ENCODE measurements at places on chromosomes 11 and 22. TPM values are rescaled to one million over a fixed set of nuclear protein-coding genes. Genes with fewer than 3 reads are reported as not detected.

The SWAP70 gene
- total RNA-seq = 15.6 TPM

DNA sequence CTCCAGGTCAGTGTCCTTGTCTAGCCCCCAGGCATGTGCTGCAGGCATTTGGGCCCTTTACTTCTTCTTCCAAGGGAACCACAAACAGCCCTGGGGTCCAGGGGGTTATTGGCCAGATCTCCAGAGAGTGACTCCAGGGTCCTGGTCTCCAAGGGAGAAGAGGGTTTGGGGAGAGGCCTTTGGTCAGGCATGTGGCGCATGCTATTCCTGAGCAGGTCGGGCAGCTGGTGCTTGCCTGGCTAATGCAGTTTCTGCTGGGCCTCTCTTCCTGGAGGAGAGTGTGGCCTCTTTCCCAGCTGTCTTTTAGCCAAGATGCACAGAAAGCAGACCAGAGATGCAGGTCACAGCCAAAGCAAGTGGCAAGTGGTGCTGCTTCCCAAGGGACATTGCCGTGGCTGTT lies 3.8 kb upstream of the RFPL2 start:
- no peak overlapping the region for H3K4me3 ChIP-seq
- no peak for DNase-seq
- no peak overlapping the region for H3K27ac ChIP-seq
- no peaks in the 10 kb centered on the region for H3K4me1 ChIP-seq
- H3K27me3 ChIP-seq = no peaks in the 10 kb centered on the region

DNA sequence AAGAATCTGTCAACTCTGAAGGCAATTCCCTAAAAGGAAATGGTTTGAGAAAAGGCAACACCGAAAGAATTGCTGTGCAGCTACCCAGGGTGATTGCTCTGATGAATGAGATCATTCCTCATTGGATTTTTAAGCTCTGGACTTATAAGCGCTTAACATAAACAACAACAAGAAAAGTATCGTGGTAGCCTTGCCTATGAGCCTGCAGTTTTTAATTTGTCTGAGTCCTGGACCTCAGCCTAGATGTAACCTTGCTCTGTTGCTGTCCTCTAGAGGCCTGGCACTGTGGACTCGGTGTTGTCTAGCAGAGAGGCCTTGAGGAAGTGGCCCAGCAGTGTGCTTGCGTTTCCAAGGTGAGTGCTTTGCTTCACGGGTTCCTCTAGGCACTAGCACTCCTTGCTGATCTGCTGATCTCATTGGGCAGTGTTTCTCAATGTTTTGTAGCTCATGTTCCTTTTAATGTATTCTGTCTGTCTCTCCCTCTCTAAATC lies 20.4 kb downstream of the CCDC81 start:
- no peak overlapping the region for H3K27ac ChIP-seq
- H3K4me3 ChIP-seq = no peak overlapping the region
- no peaks in the 10 kb centered on the region for H3K4me1 ChIP-seq
- no peaks in the 10 kb centered on the region for H3K27me3 ChIP-seq
- no peaks in the 10 kb centered on the region for H3K36me3 ChIP-seq
- DNase-seq = no peak

The DDI1 gene
- not detected for total RNA-seq
